ENCODE measurements at places on chromosomes 2 and 18.
A peak's percentile ranks its signal among the peaks of the same experiment; 100 is the strongest.

- DNase-seq, result no peak
These were observed 40.7 kb upstream of the KLF11 start for GRCh38 chr2:10002681-10003080.

DNA sequence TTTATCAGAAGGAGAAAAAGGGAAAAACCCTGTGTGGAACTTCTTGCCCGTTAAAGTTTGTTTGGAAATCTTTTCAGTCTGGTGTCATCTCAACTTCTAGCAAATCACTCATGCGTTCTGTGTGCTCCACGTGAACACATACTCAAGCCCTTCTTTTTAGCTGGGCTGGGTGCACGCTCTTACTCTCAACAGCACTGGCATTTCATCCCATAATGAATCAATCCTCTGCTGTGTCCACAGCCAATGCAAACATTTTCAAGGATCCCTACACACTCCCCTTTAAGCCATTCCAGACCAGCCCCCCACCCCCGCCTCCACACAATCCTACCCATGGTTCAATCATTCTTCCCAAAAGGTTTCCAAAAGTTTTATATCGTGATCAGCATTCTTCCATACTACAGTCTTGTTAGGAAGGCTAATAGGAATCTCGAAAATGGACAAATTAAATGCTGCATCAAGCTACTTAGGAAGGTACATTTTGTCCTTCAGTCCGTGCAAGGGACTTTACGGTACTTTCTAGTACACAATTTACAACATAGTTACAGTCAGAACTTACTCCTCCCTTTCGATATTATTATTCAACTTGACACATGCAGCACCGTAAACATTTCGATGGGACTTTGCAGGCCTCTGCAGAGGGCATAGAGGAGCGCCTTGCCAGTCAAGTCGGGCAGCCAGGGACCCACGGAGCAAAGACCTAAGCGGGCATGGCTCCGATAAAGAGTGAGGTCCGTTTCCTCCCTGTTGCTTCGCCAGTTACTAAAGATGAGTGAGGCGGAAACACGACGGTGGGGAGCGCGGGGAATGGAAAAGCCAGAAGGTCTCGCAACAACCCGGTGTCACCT is 1.4 kb downstream of the PTGR3 start:
- no peak for DNase-seq

DNA sequence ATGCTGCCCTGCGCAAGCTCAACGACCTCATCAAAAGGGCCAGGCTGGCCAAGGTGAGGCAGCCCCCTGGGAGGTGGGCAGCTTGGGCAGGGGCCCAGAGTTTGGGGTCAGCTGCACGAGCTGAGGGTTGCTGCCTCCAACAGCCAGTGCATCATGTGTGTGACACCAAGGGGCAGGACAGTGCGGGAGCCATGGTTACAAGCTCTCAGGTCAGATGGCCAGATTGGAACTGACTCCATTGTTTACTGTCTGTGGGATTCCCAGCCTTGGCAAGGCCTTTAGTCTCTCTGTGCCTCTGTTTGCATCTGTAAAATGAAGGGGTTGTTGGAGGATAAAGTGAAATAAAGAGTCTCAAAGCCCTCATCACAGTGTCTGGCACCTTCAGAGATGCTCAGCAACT is 26.9 kb downstream of the EHD3 start:
- DNase-seq, result no peak

DNA sequence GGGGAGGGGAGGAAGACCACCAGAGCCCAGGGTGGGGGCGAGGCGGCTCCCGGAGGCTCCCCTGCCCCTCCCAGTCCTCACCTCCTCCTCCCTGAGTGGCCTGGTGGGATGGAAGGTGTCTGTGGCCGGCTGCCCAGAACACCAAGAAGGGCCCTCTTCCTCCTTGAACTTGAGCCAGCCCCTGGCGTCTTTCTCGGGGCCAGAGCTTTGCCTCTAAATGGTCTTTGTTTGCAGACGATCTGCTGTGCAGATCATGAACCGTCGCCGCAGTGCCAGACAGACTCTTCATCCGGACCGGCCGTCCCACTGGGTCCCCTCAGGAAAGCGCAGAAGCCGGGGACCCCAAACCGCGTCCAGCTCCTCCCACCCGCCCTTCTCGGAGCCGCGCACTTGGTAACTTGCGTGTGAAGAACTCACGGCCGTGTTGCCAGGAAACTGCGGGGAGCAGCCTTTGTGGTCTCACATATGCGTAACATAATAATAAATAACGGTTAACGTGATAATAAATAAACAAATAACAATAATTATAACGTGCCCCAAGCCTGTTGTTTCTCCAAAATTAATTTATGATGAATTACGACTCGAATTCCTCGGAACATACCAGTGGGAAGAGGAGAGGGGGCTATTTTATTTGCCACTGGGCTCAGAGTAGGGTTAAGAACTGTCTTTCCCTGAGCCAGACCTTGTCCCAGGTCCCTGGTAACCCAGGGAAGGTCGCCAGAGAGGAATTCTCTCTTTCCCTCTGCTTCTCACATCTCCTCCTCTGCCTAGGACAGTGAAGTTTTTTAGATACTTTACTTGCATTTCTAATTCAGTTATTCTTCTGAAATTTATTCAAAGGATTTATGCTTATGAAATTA is 41.0 kb downstream of the PTGR3 start:
- DNase-seq, result no peak

- no peak for DNase-seq
These were observed 60.6 kb downstream of the MTCL1 start for GRCh38 chr18:8765783-8766463.

DNA sequence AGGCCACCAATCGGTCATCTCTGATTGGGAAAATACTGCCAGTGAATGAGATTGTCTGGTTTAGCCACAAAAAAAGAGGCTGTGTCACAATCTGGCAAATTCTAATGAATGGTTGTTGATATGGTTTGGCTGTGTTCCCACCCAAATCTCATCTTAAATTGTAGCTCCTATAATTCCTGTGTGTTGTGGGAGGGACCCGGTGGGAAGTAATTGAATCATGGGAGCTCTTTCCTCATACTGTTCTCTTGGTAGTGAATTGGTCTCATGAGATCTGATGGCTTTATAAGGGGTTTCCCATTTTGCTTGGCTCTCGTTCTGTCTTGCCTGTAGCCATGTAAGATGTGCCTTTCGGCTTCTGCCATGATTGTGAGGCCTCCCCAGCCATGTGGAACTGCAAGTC is 838.3 kb downstream of the SLC4A3 start:
- no peak for DNase-seq

DNA sequence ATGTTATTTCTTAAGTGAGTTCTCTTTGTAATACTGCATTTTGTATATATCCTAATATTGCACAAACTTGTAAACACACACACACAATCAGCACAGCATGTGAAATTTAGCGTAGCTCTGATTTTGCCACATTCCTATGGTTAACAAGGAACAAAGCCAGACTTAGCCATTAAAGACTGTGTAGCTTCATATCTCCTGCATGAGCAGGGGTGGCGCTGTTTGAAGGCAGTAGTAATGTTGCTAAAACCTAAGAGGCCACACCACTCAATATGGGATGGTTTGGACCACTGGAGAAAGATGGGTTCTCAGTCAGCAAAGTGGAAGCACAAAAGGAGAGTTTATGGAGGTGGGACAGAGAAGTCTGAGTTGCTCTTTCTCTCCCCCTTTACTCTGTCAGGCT is 61.1 kb upstream of the RND3 start:
- DNase-seq, result no peak

- DNase-seq, result no peak
These were observed 1.1 kb downstream of the COLEC11 start for GRCh38 chr2:3595985-3596384.

- DNase-seq, result peak; percentile 9
These were observed 112.0 kb downstream of the QPCT start for GRCh38 chr2:37456479-37456878.

- no peak for DNase-seq
These were observed 1019.6 kb upstream of the PIK3C3 start for GRCh38 chr18:40935423-40935822.

DNA sequence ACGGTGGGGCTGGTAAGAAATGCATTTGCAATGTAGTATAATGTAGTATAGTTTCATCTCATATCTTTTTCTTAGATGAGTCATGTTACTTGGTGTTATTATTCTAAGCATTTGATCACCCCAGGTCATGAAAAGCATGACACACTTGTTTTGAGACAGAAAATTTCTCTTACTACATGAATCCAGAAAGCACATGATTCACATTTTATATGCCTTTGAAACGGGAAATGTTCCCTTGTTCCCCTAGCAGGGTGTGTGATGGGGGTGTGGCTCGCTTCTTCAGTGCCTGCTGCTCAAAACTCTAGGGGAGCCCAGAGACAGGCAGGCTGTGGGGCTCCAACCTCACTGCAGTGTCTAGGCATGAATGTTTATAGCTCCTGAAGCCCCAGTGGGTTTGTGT is 116.0 kb upstream of the RAB27B start:
- no peak for DNase-seq

Data from activated CD8-positive, alpha-beta memory T cell treated with anti-CD3 and anti-CD28 coated beads for 4 hours (primary cell).